ENCODE measurements at places on chromosomes 2 and 18.

DNA sequence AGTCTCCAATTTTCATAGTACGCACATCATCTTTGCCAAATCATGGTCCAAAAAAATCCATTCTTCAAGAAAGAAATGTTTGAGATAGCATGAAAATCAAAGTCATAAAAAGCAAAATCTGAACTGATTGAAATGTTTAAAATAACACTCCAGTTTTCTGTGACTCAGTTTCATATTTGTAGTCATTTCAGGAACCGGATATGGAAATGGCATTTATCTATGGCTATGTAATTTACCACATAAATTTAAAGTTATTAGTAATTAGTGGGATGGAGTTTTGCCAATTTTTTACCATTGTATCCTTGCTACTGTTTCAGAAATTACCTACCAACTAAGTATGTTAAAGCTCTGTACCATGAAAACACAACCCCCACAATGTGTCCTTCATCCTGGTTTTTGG, 456.6 kb upstream of the ACVR2A start:
- DNase-seq, result no peak

DNA sequence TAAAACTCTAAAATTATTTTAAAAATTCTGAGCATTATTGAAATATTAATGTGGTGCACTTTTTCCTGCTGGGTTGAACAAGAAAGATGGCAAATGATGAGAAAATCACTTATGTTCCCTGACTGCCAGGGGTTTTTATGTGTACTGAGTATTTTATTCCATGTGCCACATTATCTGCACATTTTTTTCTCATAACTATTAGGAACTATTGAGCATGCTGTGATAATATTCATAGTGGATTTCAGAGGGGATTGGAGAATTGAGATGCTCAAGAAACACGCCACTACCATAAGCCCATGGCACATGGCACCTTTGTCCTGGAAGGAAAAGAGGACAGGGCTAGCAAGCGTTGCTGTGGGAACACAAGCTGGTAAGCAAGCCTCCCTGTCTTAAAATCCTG, 478.5 kb upstream of the GYPC start:
- DNase-seq, result no peak

DNA sequence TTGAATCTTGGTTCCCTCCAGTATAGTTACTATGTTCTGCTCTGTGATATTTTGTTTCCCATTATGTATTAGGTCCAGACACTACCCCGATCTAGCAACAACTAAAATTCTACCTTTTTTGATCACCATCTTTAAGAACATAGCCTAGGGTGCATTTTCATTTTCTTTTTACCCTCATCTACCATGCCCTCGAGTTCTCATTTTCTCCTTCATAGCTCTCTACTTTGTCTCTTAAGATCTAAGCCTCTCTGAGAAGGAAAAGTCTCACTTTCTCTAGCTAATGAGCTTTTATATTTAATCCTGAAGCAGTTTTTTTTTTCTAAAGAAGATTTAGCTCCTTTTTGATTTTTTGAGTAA, 1089.4 kb upstream of the SLC39A10 start:
- no peak for DNase-seq

GRCh38 chr18:42509750-42510415, 554.8 kb downstream of the PIK3C3 start:
- DNase-seq, result no peak

- no peak for DNase-seq
Measured at GRCh38 chr2:241461693-241462677, 46.4 kb downstream of the STK25 start.

GRCh38 chr2:73069855-73070642, 1.5 kb downstream of the SFXN5 start:
- DNase-seq, result peak; percentile 32

GRCh38 chr2:220705678-220706077, 866.4 kb downstream of the EPHA4 start:
- DNase-seq, result no peak

- no peak for DNase-seq
Measured at GRCh38 chr2:235384624-235385023, 109.2 kb upstream of the AGAP1 start.

DNA sequence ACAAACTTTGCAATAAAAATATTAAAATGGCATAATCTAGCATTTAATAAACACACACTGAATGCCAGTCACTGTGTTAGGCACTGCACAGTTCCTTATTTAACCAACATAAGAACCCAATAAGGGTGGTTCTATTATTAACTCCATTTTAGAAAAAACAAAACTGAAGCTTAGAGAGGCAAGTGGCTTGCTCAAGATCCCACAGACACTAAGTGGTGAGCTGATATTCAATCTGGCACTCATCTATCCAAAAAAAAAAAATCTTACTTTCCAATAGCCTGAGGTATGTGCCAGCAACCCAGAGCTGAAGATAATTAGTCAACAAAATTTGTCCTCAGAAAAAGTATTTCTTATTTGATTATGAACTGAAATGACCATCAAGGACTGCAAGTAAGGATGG, 799 bp downstream of the CYTIP start:
- peak; percentile 43 for DNase-seq

- DNase-seq, result no peak
Measured at GRCh38 chr2:106596844-106597243, 109.7 kb downstream of the CD8B2 start.

GRCh38 chr18:73136134-73136533, 268.3 kb upstream of the NETO1 start:
- DNase-seq, result peak; percentile 0

DNA sequence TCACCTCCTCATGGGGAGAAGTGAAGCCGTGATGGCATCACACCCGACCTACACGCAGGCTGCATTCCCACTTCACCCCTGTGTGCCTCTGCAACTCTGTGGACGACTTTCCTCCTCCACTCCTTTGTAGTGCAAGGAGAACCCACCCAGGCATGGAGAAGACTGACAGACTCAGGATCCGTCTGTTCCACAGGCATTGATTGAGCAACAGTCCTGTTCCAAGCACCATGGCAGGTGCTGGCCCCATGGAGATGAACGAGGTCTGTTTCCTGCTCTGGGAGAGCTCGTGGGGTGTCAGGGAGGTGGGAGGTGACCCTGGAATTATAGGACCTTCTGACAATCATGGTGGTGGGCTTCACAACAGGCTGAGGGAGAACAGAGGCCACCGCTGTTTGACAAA, 284.7 kb upstream of the HDAC4 start:
- DNase-seq, result no peak

GRCh38 chr2:182228741-182229140, 198.1 kb downstream of the PDE1A start:
- no peak for DNase-seq

GRCh38 chr2:86350751-86351150, 13.3 kb upstream of the REEP1 start:
- no peak for DNase-seq

DNA sequence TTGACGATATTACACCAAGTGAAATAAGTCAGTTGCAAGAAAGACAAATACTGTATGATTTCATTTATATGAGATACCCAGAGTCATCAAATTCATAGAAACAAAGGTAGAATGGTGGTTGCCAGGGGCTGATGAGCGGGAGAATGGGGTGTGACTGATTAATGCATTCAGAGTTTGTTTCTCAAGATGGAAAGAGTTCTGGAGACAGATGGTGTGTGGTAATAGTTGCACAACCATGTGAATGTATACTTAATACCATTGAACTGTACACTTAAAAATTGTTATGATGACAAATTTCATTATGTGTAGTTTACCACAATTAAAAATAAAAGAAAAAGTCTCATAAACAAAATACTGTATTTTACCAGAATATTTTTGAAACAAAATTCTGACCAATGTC, 117.3 kb downstream of the PIGN start:
- DNase-seq, result no peak

GRCh38 chr2:19226386-19226785, 132.0 kb downstream of the OSR1 start:
- DNase-seq, result no peak

DNA sequence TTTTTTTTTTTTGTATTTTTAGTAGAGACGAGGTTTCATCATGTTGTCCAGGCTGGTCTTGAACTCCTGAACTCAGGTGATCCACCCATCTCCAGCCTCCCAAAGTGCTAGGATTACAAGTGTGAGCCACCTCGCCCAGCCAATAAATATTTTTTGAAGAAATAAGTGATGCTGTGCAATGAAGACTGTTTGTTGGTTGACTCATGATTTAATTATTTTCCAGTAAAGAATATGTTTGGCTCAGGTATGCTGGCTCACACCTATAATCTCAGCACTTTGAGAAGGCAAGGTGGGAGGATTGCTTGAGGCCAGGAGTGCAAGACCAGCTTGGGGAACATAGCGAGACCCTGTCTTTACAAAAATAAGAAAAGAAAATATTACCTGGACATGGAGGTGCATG, 41.8 kb upstream of the LPIN2 start:
- DNase-seq, result no peak

DNA sequence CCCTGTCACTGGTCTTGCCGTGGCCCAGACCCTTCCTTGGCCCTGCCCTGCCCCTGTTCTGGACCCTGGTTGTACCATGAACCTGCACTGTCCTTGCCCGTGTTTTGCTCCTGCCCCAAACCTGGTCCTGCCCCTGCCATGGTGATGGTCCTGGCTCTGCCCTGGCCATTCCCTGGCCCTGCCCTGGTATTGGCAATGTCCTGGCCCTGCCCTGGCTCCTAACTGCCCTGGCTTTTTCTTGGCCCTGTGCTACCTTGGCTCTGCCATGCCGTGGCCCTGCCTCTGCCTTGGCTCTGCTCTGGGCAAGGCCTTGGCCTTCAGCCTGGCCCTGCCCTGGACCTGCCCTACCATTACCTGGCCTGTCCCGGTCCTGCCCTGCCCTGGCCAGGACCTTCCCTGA, 5.5 kb upstream of the ANKRD62 start:
- no peak for DNase-seq

- DNase-seq, result peak; percentile 93
Measured at GRCh38 chr2:60550178-60550983, 3.1 kb downstream of the BCL11A start.

GRCh38 chr2:101736861-101737291, 39.4 kb downstream of the MAP4K4 start:
- DNase-seq, result no peak

GRCh38 chr2:217060951-217061547, 201.2 kb upstream of the TNP1 start:
- DNase-seq, result no peak

- no peak for DNase-seq
Measured at GRCh38 chr2:234145511-234145910, 95.0 kb downstream of the SPP2 start.

DNA sequence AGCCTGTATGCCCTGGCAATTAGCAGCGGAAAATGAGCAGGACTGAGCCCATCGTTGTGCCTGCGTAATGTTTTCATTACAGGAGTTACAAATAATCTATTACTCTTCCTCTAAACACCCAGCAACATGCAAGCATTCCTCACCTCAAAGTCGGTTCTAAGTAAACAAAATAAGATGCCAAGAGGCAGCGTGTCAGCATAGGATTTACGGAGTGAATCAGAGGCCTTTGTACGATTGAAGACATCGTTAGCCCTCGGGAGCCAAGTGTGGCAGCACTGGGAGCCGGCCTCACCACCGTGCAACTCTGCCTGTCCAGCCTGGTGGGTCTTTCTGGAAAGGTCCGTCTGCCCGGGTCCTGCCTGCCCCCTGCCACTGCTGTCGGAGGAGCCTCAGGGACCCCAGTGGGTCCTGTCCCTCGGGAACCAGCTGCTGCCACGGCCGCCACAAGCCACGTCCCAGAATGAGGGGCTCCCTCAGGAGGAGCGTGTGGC, 80.1 kb upstream of the CTDP1 start:
- DNase-seq, result no peak

DNA sequence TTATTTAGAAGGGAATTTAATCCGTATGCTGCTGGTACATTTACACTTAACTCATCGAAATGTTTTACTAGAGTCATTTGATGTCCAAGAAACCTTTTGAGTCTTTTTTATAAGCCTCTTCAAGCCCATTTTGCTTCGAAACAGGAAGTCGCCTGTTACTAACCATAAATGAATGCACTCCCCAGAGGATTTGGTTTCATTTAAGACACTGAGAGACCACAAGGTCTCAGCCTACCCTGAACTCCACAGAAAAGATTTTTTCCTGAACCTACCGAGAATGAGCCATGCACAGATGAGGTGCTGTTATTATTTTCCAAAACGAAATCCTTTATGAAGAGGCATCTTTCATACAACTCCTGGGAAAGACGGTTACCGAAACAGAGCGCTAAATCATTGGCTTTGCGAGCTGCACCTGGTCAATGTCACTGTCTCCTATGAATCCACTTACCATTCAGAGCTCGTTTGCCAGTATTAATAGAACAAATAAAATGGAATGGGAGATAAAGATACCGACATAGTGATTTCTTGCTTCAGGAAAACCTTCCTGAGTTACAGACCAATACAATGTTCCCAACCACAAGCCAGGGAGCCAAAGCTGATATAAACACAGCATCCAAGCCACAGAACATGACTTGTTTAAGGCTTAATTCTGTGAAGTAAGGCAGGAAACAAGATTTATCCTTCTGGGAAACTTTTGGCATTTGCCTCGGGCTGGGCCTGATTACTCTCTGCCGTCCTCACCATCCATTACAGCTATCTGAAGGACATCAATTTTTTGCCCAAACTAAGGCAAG, 382.1 kb downstream of the OSR1 start:
- DNase-seq, result peak; percentile 7

DNA sequence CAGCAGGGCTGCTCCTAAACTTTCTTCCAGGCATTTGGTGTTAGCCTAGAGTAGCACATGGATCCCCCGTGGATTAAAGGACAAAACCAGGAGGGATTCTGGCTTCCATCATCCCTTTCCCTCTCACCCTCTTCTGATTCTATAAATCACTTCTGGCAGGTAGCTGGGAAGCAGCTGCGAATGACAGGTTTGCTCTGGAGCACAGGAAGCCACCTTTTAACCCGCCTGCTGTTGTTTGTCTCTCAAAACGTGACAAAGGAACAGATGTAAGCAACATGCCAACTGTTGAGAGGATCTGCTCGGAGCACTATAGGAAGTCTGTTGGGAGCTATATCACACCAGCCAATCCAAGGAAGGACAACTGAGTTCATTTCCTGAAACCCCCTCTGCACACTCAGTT, 101.9 kb downstream of the ACTR2 start:
- DNase-seq, result no peak

DNA sequence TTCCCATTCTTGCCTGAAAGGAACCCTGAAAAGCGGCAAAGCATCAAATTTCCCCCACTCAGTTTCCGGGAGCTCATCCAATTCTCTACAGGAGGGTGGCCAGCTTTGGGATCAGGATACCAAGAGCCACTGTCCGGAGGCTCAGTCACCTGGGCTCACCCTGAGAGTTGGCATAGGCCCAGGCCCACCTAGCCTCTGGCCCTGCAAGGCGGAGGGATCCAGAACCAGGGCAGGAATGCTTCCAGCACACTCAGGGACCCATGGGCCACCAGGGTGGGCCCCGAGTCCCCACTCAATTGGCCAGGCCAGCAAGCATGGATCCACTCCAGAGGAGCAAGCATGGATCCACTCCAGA, 432.9 kb upstream of the MYT1L start:
- DNase-seq, result no peak

- DNase-seq, result no peak
Measured at GRCh38 chr2:39919511-39920306, 140.7 kb upstream of the THUMPD2 start.

- no peak for DNase-seq
Measured at GRCh38 chr2:152648336-152648735, 68.9 kb downstream of the PRPF40A start.

- no peak for DNase-seq
Measured at GRCh38 chr2:231940795-231941194, 14.6 kb upstream of the NPPC start.
